ENCODE measurements at places on chromosomes 6 and 20.
A peak's percentile ranks its signal among the peaks of the same experiment; 100 is the strongest.

GRCh38 chr6:102670735-102671134 is 1277.2 kb downstream of the GRIK2 start:
- no peak for DNase-seq

GRCh38 chr6:103042336-103042735 is 1648.8 kb downstream of the GRIK2 start:
- DNase-seq: no peak

DNA sequence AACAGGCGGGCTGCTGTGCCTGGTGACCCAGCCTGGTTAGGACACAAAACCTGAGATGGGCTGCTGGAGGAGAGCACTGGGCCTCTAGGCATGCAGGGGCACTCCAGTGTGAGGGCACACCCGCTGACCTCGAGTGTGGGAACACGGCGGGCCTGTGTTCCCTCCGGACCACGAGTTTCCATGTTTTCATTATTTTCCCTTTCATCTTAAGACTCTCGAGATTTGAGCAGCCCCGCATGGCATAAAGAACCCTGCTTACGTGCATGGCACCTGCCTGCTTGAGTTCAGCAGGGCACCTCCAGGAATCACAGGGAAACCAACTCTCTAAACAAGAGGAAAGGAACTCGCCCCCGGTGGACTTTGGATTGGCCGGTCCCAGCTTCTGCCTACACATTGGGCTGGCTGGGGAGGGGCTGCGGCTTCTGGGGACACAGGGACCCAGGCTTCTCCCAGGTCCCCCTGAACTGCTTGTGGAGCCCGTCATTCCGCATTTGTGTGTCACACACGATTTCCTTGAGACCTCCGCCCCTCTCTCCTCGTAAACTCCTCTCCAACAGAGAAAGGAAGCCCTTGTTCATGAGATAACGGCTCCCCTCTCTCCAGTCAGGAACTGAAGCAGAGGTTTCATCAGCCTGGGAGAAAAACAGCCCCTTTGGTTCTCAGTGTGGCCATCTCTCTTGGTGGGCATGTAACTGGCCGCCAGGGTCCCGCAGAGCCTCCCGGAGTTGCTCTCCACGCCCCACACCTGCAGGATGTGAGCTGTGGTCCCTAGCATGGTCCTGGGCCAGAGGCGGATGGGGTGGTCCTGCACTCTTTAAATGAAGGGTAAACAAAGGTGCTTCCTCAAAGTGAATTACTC is 181.8 kb downstream of the TTLL2 start:
- no peak for DNase-seq

- DNase-seq: no peak
Observed at GRCh38 chr6:111832833-111833418, 40.3 kb downstream of the FYN start.

DNA sequence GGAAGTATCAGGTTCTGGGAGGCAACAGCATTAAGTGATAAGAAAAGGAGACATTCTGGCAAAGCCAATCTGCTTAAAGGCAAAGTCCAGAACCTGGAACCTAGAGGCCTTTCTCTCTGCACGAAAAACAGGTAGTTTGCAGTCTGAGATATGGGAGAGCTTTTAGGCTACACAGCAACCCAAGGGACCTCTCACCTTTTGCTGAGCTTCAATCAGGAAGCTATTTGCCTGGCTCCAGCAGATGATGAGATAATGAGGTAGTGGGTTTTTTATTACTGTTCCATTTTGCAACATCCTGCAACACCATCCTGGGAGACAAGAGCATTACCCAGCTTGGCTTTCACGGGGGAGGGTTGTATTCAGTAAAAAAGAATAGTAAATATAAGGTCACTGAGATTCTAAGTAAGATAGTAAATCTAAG is 143.1 kb downstream of the ADGRG6 start:
- DNase-seq: no peak

GRCh38 chr6:154476494-154476893 is 34.0 kb downstream of the CNKSR3 start:
- no peak for DNase-seq

GRCh38 chr6:55578537-55579363 is at the start of gene HMGCLL1:
TSS of gene HMGCLL1 (minus strand) at chr6:55579192. CDS start at chr6:55579055, 137 bp downstream.
- DNase-seq: no peak

DNA sequence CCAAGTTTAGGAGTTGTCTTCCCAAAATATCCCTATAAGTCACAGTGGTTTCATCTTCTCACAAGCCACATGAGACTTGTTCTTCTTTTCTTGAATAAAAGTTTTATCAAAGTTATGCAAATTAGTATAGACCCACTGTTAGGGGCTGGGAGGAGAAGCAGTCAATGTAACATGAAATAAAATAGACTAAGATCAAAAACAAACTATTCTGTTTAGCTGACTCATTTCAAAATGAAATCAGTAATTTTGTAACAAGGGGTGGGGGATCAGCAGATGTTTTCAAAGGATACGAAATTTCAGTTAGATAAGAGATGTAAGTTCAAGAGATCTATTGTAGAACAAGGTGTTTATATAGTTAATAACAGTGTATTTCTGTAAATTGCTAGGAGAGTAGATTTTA is 339.6 kb upstream of the PRDM1 start:
- no peak for DNase-seq

GRCh38 chr6:38476888-38477287 is 162.8 kb downstream of the BTBD9 start:
- DNase-seq: no peak

DNA sequence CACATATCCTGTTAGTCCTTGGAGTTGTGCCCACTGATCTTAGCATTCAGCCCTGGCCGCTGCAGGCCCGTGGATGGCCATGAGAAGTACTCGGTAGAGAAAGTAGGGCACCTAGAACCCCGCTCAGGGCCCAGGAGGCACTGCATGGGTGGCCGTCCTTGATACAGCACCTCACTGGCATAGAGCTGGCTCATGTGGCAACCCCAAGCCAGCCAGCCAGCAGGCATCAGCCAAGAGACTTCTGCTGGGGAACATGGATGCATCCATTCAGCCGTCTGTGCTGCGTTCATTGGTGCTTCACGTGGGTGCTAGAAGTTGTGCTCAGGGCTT is 10.6 kb downstream of the PYGB start:
- no peak for DNase-seq

- no peak for DNase-seq
Observed at GRCh38 chr6:160129881-160130615, 8.4 kb downstream of the SLC22A1 start.

GRCh38 chr20:37398750-37399621 is 53.0 kb downstream of the SRC start:
- DNase-seq: no peak

- DNase-seq: no peak
Observed at GRCh38 chr6:36954262-36954931, at the start of gene PI16. TSS of gene PI16 (plus strand) at chr6:36954738. CDS start at chr6:36954761, 23 bp downstream.

DNA sequence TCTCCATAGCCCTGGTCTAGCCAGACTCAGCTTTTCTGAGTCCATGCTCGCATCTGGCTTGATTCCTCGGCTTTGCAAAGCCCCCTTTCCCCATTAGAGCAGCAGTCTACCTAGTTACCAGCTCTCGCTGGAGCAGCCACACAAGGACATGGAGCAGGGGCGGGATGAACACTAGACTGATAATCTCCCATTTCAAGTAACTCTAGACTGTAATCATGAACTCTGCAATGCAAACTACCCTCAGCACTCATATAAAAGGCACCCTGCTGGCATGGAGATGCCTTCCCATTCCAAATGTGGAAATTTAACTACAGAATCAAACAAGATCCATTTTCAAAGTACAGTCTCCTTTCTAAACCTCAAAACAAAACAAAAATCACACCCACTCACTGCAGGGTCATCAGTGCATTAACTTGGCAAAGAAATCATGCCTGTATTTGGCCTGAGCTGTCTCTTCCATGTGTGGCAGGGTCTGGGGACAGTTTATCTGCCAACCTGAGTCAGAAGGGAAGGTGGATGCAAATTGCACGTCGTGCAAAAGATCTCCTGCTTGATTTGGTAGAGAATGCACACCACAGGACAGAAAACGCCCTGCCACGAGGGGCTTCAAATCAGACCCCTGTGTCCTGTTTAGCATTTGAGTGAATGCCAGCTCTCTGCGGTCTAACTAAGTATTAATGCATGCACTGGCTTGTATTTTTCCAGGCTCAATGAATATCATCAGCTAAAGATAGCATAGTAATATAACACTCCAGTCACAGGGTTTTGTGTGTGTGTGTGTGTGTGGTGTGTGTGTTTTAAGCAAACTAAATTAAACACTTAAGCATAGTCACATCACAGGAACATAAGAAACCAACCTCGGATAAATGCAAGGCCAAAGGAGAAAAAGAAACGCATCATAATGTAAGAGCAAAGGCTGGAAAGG is 85.3 kb downstream of the MYLK4 start:
- no peak for DNase-seq

DNA sequence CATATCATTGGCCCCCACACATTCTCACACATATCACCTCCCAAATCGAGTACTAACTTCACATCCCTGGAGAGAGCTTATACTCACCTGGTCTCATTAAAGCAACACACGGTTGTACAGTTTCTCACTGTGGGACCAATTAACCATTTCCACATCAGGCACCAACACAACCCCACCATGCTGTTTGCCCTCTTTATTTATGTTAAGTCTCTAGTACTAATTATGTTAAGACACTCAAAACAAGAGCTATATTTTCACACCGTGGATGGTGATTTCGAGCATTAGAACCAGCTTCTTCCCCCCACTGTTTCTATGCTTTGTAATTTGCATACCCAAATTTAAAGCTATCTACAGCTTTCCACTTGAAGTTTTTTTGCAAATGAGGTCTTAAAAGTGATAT is 6.3 kb downstream of the SCML4 start:
- DNase-seq: no peak

- no peak for DNase-seq
Observed at GRCh38 chr6:151136141-151136755, 103.5 kb upstream of the AKAP12 start.

DNA sequence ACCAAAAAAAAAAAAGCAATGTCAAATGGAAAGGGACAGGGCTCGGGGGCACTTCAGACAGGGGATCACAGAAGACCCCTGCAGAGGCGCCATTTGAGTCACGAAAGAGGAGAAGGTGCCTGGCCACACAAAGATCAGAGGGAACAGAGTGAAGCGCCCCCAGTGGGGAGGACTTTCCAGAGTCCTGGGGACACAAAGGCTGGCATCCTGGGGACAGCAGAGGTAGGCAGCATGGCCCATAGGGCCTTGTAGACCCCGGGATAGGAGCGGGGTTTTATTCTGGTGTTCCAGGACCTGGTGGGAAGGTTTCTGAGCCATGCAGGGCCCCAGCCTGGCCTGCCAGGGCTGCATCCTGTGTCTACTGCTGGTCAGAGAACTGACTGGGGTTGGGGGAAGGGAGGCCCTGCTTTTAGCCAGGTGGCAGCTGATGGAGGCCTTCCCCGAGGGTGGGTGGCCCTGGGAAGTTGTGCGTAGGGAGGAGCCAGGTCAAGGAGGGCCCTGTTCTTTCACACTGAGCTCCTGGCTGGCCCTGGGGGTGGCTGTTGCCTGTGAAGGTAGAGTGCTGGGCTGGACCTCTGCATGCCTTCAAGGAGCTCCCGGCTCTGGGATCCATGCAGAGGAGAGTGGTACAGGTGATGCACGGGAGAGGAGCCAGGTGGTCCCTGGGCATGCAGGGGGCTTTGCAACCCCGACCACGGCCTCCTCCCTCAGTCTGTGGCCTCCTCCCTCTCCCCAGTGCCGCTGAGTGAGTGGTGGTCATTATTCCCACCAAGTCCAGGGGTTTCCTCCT is 117.9 kb downstream of the CDH4 start:
- no peak for DNase-seq

GRCh38 chr6:33985313-33985751 is 160.6 kb downstream of the GRM4 start:
- DNase-seq: no peak

DNA sequence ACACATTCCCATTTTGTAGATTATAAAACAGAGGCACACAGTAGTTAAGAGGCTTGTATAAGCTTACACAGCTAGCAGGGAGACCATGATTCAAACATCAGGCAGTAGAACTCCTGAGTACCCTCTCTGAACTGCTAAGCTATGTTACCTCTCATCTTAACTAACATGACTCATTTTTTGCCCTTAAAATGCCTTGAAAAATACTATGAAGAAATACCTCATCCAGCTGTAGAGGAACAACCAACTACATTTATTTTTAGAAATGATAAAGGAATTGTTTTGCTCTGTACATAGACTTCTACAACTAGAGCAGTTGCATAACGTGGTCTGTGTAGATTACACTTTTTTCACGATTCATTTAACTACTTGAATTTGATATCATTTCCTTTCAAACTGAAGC is 102.1 kb downstream of the FLRT3 start:
- peak; percentile 8 for DNase-seq

- DNase-seq: no peak
Observed at GRCh38 chr20:19176470-19177052, 35.9 kb upstream of the SLC24A3 start.

DNA sequence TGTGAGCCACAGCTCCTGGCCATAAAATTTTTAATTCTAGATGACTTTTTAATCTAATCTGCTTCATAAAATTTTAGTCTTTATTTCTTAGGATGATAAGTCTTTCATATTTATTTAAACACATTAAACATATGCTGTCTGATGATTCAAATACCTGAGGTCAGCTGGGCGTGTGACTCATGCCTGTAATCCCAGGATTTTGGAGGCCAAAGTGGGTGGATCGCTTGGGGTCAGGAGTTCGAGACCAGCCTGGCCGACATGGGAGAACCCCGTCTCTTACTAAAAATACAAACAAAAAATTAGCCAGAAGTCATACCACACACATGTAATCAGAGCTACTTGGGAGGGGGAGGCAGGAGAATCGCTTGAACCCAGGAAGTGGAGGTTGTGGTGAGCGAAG is 53.1 kb downstream of the RBM24 start:
- DNase-seq: no peak

DNA sequence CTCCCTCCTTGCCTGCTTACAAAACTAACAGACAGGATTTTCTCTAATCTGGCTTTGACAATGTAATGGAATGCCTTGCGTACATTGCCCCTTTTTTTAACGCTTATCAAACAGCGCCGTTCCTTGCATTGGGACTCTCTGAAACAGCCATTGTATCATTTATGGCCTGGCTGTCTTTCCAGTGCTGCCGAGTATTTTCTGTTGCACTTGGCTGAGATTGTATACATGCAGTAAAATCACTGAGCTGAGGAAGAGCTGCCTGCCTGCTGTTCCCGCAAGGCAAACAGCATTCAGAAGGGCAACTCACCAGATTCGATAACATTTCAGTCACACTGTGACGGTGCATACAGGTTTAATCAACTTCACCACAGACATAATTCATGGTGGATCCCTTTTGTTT is 106.0 kb downstream of the SH3BGRL2 start:
- DNase-seq: no peak

- DNase-seq: no peak
Observed at GRCh38 chr6:8608737-8609136, 173.4 kb upstream of the SLC35B3 start.

- DNase-seq: peak; percentile 27
Observed at GRCh38 chr6:166515072-166515810, 71.2 kb downstream of the RAMACL start.
